CD4-positive, alpha-beta T cell treated with Interleukin-6 for 4 hours (primary cell): ENCODE measurements at places on chromosomes 7 and 10.

DNA sequence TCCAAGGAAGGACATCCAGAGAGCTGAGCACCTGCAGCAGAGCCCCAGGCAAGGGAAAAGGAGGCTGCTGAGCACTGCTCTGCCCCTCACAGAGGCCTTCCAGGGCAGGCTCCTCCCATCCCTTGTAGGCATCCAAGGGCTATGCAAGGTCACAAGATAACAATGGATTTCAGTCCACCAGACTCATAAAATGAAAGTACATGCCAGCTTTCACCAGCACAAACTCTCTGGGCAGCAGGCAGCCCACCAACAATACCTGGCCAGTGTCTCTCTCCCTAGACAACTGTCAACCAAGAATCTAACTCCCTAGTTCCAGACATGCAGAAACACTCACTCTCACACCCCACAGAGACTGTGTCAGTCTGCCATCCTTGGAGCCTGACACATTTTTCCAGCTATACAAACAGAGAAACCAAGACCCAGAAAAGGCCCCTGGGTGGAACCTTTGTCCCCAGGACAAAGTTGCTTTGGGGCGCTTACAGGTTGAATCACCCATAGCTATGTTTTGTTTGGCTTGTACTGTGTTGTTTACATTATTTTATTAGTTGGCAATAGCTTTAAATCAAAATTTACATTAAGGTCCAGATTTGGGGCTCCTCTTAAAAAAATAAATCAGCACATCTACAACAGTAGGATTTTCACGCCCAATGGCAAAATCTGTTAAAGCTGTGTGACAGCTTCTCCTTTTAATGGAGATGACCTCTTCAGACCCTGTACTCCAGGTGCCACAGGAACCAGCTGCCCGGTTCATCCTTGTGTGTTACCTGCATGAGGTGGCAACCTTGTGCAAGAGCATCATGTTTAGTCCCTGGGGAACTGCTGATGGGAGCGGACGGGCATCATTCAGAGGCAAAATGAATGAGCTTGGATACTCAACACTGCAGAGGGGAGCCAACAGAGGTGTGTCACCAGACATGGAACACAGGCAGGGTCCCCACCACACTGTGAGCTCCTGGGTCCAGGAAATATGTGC is 5.2 kb downstream of the GRID1 start:
- no peak for DNase-seq

GRCh38 chr7:147509541-147510200 is 1080.9 kb upstream of the C7orf33 start:
- DNase-seq, result no peak

- peak; percentile 44 for DNase-seq
Measured at GRCh38 chr7:66859794-66860645, 61.0 kb upstream of the TMEM248 start.

GRCh38 chr7:27122077-27122910 is 8.3 kb downstream of the HOXA4 start:
- no peak for DNase-seq

- no peak for DNase-seq
Measured at GRCh38 chr7:156580036-156580435, 60.5 kb upstream of the RNF32 start.

GRCh38 chr7:131909151-131909768 is 352.8 kb upstream of the PODXL start:
- DNase-seq, result no peak

DNA sequence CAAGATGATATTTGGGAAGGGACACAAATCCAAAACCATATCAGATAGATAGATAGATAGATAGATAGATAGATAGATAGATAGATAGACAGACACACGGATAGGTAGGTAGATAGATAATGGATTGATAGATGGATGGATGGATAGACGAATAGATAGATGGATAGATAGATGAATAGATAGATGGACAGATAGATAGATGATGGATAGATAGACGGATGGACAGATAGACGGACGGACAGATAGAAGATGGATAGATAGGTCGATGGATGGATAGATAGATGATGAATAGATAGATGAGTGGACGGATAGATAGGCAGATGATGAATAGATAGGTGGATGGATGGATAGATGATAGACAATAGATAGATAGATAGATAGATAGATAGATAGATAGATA is 39.8 kb downstream of the NPTX2 start:
- no peak for DNase-seq

DNA sequence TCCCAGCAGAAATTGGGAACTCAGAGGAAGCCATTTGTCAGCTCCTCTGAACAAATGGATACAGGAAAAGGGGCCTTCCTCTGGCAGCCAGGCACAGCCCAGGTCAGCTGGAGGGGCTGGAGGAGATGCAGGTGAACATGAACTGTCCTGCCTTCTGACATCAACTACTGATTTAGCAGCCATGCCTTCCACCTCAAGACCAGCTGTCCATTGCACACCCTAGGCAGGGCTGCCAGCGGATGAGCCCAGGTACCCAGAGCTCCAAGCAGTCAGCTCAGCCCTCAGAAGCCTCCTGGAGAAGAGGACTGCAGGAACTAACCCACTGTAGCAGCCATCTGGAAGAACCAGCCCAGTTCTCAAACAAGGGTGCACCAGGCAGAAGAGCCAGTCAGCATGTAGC is 44.1 kb upstream of the GDF10 start:
- no peak for DNase-seq
